ENCODE measurements at places on chromosomes 2 and 18.

GRCh38 chr2:95728878-95729596 lies 137.2 kb downstream of the TRIM43 start:
- DNase-seq: peak; percentile 66

GRCh38 chr2:240996834-240997140 lies 1.6 kb upstream of the SNED1 start:
- no peak for DNase-seq

- peak; percentile 71 for DNase-seq
These were observed 41.4 kb downstream of the OXER1 start for GRCh38 chr2:42722320-42723190.

DNA sequence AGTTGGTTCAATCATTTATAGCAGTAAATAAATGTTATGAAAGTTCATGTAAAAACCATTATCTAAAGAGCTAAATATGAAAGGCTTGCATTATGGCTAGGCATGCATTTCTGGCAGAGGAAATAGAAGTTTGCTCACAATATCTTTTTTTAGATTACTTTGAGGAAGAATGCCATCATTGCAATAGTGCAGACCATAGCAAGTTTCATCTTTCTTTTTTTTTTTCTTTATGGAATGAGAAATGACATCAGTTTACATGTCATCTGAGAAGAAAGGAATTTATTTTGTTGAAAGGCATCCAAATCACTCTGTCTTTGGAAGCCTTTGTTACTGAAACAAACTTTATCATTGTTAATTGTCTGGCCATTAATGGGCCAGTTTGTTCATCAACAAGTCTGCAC lies 74.5 kb upstream of the NCKAP5 start:
- DNase-seq: no peak

DNA sequence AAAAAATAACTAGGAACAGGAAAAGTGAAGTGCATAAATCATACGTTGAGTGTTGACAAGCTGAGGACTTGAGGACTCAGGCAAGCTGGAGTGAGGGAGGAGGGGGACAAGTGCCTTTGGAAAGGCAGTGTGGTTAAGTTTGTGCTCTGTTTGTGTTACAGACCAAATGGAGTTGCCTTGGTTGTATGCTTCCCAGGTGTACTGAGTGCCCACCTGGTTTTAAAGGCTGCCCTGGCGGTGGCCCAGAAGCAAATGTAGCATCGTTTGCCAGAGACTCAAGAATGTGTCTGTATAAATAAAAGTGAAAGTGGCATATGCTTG lies 240.9 kb downstream of the PRKCE start:
- DNase-seq: no peak

DNA sequence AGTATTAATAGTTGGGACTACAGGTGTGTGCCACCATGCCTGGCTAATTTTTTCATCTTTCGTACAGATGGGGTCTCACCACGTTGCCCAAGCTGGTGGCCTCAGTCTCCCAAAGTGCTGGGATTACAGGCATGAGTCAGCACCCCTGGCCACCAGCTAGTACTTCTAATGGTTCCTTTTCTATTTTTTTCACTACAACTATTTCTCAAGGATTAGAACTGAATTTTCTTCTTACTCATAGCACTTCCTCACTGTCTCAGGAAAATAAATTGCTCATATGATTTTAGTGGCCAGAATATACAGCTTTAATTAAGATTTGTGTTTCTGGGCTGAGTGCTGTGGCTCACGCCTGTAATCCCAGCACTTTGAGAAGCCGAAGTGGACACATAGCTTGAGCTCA lies 43.2 kb upstream of the SOS1 start:
- no peak for DNase-seq

- DNase-seq: no peak
These were observed 56.3 kb upstream of the UPP2 start for GRCh38 chr2:158045362-158045761.

DNA sequence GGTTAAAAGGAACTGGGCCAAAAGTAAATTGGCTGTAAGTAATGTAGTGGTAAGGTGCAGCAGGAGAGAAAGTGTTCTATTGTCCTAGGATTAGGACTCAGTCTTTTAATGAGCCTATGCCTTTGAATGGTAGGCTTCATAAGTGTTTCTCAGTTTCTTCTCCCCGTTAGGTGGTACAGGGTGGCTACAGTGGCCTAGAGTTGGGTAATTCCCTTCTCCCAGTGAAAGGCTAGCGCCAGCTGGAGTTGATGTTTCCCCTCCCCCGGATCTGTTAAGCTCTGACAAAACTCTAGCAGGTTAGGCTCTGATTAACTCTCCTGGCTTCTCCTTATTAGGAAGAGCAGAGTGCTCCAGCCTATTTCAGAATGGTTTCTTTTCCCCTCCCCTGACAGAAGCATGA lies 127.7 kb downstream of the DNAH6 start:
- no peak for DNase-seq

Data from islet precursor cell (in vitro differentiated cells).